CD4-positive, alpha-beta T cell treated with Interleukin-6 at 100 ng/mL for 8 hours (primary cell): ENCODE measurements at places on chromosomes 7 and 10.

GRCh38 chr7:149310113-149310836 lies 48.3 kb downstream of the ZNF783 start:
- no peak for DNase-seq

DNA sequence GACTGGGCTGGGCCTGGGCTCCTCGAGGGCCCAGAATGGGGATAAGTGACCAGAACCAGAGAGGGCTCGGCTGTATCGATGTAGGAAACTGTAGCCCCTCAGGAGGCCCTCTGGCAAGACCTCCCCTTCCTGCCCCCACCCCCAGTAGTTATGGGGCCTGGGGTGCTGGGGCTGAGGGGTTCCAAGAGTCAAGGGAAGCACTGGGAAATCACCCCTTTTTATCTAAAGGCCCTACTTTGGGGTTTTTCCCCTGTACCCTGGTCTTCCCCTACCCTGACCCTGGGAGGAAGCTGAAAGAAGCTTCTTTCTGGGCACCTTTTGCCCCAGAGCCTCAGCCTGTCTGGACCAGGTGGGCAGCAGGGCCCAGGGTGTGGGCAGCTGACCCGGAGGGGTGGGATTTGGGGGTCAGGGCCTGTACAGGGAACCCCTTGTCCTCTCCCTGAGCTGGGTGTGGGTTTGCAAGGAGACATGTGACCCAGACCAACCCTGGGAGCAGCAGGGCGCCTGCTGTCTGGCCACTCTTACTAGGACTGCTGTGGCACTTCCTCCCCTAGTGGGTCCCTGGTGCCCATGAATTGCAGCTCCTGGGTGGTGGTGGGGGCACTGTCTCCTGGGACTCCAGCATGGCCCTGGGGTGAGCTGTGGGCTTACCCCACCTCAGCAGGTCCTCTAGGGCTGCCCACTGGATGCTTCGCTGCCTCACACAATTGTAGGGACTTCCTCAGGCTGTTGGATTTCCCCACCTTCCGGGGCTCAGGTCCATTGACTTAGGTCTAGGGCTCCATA lies 1.5 kb downstream of the IRF5 start:
- no peak for DNase-seq

DNA sequence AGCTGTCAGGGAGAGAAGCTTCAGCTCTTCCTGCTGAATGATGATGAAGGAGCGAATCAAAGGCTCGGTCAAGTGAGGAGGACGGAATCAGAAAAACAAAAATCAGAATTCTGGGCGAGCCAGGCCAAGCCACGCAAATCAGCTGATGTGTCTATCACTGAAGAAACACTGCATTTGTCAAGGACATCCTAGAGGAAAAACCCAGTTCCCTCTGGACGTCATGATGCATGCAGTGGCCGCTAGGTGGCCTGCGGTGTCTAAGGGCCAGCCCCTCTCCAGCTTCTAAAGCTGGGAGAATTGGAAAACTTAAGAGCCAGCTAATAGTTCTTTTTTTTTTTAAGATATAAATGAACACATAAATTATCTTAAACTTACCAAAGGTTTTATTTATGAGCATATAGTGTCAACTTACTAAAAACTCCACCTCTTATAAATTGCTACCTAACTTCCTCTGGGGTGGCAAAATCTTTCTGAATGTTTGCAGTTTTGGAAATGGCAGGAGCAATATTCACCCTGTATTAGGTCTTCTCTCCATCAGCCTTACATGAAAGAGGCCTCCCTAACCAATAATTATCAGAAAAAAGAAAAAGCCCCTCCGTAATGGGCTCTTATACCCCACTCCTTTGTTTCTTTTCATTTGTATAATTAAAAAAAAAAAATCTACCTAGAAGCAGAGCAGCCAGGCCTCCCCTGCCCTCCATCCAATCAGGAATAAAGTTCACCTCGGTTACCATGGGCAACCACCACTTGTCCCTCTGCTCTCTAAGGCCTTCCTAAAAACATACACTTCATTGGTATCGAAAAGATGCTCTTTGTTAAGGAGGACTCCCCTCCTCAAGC lies 186.8 kb downstream of the USP6NL start:
- no peak for DNase-seq

GRCh38 chr10:5419466-5420094 lies 7.2 kb downstream of the NET1 start:
- no peak for DNase-seq

DNA sequence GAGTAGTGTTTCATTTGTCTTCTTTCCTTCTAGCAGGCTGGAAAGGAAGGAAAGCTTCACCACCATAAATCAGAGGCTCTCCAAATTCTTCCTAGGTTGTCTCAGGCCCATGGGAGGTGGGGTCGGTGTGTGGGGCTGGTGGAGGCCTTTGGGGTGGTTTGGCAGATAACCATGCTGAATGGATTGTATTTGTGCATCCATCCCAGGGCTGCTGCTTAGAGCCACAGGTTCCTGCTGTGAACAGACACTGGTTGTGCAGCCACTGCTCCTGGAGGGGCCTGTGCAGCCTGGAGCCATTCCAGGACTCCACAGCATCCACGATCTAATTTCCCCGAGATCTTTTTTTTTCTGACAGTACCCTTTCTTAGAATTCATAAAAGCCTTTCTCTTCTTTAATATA lies 741.8 kb downstream of the SUGCT start:
- DNase-seq, result no peak

- no peak for DNase-seq
These were observed 637.3 kb downstream of the SORCS3 start for GRCh38 chr10:105278439-105278838.

GRCh38 chr7:120421151-120421651 lies 148.2 kb downstream of the KCND2 start:
- no peak for DNase-seq

GRCh38 chr7:4798706-4799235 lies 23.3 kb downstream of the AP5Z1 start:
- DNase-seq, result no peak

DNA sequence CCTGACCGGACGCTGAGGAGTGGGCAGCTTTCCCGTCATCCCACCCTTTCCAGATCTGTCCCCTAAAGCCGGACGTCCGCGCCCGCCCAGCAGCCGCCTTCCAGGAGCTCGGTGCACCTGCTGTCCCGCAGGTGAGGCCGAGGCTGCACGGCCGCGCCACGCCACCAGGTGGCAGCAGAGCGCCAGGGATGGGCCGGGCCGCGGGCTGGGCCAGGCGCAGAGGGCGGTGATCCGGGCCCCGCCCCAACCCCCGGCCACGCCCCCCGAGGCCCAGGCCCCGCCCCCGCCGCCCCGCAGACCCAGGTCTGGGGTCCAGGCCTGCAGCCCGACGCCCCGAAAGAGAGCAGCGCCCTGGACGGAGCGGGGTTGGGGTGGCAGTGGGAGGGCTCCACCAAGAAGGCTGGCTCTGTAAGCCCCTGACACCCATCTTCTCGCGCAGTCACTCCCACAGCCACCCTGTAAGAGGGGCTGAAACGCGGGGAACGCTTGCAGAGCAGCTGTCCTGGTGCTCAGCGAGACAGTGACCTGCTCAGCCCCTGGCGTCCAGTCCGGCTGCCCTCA lies 32.2 kb downstream of the FOXL3 start:
- peak; percentile 78 for DNase-seq

DNA sequence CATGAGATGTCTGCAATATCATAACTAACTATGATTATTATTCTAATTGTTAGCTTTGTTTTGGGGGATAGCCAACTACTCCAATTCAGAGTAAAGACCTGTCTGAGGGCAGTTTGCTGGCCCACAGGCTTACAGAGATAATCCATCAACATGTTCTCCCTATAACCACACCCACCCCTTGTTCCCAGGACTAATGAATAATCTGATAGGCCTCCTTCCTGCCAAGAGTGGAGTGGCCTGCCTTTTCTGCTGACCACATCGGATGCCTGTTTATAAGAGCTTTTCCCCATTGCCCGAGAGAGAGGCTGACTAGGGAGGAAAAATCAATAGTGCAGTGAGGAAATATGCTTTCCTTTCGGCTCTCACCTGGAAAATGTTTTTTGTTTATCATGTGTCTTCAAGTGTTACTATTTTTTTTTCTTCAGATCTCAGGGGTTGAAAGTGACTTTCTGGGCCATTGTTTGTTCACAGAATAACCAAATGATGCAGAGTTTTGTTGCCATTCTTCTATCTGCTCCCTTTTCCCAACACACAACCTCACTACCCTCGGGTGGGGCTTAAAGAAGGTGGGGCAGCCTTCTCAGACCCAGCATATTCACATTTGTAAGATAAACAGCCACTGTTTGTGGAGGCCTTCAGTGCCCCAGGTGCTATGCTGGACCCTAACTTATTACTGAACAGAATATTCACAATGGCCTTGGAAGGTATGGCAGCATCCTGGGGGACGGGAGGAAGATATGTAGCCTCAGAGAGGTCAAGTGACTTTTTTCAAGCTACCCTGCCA lies 38.4 kb downstream of the PLPP4 start:
- DNase-seq, result no peak

- no peak for DNase-seq
These were observed 98.6 kb upstream of the KCTD7 start for GRCh38 chr7:66529883-66530610.

GRCh38 chr7:55192723-55193122 lies 172.4 kb upstream of the LANCL2 start:
- no peak for DNase-seq

GRCh38 chr10:78278058-78278404 lies 244.4 kb downstream of the RPS24 start:
- DNase-seq, result no peak

GRCh38 chr10:46525177-46525823 lies 31.2 kb downstream of the GPRIN2 start:
- DNase-seq, result no peak

DNA sequence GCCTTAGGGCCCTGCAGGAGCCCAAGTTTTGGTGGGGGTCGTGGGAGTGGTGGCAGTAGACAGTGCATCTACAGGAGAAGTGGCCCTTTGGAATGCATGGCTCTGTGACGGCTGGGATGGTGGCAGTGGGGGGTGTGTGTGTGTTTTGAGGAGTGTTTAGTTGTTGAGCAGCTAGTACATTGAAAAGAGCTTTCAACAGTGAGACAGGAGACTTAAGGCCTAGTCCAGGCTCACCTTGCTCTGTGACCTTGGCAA lies 27.1 kb downstream of the ZNF775 start:
- DNase-seq, result no peak

GRCh38 chr10:71840177-71840957 lies 10.7 kb downstream of the PSAP start:
- DNase-seq, result no peak

DNA sequence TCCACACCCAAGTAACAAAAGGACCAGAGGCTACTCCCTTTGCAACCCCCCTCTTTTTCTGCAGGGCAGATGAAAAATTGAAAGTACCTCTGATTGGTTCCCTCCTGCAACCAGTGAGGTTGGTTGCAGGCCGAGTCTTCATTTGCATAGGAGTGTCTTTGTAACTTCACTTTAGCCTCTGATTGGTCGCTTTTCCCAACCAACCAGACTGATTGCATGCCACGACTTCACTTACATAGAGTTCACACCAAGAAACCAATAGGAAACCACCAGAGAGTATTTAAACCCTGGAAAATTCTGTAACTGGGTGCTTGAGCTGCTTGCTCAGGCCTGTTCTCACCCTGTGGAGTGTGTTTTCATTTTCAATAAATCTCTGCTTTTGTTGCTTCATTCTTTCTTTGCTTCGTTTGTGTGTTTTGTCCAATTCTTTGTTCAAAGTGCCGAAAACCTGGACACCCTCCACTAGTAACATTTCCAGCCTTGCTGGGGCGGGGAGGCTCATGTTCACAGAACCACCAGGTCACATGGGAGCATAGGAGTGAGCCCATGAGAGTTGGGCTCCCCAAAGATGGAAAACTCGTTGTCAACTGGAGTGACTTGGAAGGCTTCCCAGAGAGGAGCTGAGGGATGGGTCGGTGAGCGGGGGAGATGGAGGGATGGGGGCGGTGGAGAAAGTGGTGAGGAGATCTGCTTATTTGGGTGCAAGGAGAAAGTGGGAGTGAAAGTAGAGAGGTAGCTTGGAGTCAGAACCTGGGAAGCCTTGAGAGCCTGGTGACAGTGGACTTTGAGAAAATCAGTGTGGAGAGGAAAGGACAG lies 223.6 kb downstream of the GFRA1 start:
- no peak for DNase-seq

GRCh38 chr10:6562221-6562620 lies 17.9 kb downstream of the PRKCQ start:
- DNase-seq, result no peak

- DNase-seq, result no peak
These were observed 9.1 kb upstream of the SSBP1 start for GRCh38 chr7:141729020-141729419.

GRCh38 chr10:75104842-75105241 lies 6.6 kb upstream of the SAMD8 start:
- no peak for DNase-seq

- DNase-seq, result peak; percentile 67
These were observed 34.0 kb upstream of the EBLN1 start for GRCh38 chr10:22251751-22252223.

GRCh38 chr10:97408496-97408992 lies 7.4 kb upstream of the RRP12 start:
- DNase-seq, result no peak

- DNase-seq, result no peak
These were observed 1050.6 kb downstream of the NRG3 start for GRCh38 chr10:82925547-82925946.

GRCh38 chr10:133444342-133445267 lies 9.1 kb upstream of the SCART1 start:
- no peak for DNase-seq

GRCh38 chr7:136883046-136883445 lies 14.6 kb downstream of the CHRM2 start:
- no peak for DNase-seq
